Suprapubic skin (tissue), 4 donors: ENCODE measurements at places on chromosomes 1 and 21.

GRCh38 chr1:30637183-30637980, 86.0 kb downstream of the MATN1 start:
- no peak for DNase-seq

GRCh38 chr1:89519779-89520358, 4.8 kb upstream of the LRRC8B start:
- no peak for DNase-seq

- no peak for DNase-seq
These were observed 764.1 kb downstream of the LTN1 start for GRCh38 chr21:28228636-28228995.

DNA sequence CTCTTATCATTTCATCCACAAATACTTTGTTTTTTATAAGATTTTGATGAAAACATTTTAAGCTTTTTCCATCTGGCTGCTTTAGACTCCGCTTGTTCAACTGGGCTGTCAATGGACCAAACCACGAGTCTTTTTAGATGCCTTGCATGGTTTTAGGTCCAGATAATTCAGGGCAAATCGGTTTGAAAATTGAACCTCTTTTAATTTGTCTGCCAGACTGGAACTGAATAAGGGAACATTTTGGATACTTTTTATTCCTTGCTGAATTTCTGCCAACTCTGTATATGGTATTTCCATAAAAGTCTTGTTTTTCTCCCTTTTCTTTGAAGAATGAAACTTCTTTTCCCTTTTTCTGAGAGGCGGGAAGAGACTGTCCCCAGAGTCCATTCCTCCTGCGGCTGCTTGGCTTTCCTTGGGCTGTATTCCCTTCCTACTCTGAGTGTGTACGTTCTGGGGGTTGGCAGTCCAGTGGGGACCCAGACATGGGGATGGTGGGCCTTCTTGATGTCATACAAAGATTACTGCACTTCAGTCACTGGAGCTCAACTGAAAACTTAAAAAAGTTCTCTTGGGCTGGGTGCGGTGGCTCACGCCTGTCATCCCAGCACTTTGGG, 46.5 kb upstream of the CNN3 start:
- DNase-seq: no peak

DNA sequence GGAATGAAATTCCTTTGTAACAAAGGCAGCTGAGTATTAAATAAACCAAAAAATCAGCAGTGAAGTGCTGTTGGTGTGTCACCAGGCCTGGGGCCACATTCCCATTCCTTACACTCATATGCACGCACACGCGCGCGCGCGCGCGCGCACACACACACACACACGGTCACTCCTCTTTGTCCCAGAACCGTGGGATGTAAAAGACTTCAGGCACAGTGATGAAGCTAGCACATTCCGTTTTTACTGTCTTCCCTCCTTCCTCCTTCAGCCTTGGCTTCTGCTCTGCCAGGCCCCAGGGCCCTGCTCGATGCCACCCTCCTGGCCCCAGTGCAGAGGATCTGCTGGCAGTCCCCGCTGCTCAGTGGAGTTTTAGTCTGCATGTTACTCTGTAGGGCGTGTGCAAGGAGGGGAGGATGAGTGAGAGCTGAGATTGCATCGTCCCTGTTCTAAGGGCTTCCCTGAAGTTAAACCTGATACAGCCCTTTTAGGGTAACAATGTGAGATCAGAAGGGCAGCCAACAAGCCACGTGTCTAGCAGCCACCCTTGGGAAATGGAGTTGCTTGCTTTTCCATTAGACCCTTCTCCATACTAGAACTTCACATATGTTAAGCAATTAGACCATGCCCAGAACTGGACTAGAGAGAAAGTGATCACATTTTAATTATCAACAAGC, 71.7 kb upstream of the WDR26 start:
- no peak for DNase-seq
